ENCODE measurements at places on chromosomes 11 and 22.

GRCh38 chr11:130523609-130524008 is 75.2 kb downstream of the ADAMTS15 start:
- DNase-seq = no peak

GRCh38 chr11:40287916-40288803 is 1171.3 kb downstream of the LRRC4C start:
- no peak for DNase-seq

DNA sequence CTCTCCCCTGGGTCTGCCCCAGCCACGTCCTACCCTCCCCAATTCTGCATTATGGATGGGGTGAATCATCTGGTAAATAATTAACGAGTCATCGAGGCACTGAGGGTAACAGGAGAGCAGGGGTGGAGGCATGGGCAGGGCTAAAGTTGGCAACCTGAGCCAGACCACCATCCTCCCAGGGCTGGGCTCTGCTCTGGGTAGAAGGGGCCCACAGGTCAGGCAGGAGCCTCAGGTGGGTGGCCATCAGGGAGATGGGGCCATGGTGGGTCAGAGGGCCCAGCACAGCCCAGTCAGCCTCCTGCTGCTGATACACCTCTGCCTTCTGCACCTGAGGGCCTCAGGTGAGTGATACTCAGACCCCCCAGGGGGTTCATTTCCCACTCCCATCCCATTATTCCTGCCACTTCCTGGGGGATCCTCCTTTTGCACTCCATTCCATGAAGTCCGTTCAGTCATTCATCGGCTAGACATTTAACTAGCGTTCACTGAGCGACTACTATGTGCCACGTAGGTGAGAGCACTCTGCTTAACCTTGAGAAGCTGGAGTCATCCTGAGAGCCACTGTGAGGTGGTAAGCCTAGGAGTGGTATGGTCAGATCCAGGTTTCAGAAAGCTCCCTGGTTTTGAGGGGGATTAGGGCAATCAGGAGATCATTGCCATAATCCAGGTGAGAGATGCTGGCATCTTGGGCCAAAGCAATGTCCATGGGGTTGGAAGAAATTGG is at the start of gene VSIG10L2:
VSIG10L2 (plus strand) TSS at position 248 of the 724 bp plus-strand sequence; CDS start at position 260, 12 bp downstream.
- DNase-seq = no peak

- peak; percentile 25 for DNase-seq
Observed at GRCh38 chr22:23088199-23088604, 17.9 kb downstream of the GNAZ start.

DNA sequence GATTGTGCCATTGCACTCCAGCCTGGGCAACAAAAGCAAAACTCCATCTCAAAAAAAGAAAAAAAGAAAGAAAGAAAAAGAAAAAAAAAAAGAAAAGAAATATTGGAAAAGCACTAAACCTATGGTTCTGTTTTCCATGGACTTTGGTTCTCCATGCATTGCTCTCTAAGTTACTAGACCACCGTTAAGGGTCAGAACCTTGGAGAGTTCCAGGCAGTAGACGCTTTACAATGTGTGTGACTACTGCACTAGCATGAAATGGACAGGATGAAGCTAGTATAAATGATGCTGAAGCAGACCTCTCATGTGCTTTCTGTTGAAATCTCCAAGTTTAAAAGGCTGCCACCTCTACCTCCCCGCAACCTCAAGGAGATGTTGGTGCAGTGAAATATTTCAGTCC is 63.5 kb downstream of the SIK2 start:
- no peak for DNase-seq

DNA sequence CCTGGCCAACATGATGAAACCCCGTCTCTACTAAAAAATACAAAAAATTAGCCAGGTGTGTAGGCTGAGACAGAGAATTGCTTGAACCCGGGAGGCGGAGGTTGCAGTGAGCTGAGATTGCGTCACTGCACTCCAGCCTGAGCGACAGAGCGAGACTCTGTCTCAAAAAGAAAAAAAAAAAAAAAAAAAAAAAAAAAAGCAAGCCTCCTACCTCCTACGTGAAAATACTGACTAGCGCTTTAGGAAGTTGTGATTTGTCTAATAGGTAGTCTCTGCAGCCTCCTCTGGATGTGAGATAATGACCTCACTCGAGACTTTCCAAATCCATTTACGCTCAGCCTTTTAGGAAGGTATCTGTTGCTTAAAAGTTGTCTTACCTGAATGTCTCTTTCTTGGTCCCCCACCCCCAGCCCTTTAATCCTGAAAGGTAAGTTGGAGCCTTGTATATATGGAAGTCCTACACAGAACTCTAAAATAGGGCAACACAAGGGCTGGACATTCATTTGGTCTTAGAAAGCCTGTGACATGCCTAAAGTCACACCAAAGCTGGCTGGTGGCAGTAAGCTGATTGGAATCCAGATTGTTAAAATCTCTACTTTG is 5.5 kb downstream of the SEPTIN3 start:
- DNase-seq = no peak

GRCh38 chr11:67542169-67542568 is 18.9 kb upstream of the CABP2 start:
- DNase-seq = no peak

- no peak for DNase-seq
Observed at GRCh38 chr11:82906236-82906635, 4.7 kb downstream of the DDIAS start.

DNA sequence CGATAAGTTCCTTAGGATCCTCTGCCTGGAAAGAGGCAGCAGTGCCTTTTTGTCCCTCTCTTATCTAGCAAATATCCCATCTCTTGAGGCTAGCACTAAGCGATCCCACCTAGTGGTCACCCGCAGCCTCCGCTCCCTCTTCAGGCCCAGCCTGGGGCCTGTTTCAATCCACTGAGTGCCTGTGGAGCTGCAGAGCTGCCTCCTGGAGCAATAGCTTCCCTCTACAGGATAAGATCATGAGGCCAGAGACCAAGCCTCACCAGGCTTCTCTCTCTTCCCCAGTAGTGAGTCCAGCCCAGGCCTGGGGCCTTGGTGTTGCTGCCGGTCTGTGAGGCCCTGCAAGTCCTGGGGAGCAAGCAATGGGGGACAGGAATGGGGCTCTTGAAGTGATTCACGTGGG is 65.8 kb downstream of the SLC22A12 start:
- DNase-seq = no peak

GRCh38 chr11:107293677-107294344 is 163.8 kb downstream of the CWF19L2 start:
- no peak for DNase-seq

DNA sequence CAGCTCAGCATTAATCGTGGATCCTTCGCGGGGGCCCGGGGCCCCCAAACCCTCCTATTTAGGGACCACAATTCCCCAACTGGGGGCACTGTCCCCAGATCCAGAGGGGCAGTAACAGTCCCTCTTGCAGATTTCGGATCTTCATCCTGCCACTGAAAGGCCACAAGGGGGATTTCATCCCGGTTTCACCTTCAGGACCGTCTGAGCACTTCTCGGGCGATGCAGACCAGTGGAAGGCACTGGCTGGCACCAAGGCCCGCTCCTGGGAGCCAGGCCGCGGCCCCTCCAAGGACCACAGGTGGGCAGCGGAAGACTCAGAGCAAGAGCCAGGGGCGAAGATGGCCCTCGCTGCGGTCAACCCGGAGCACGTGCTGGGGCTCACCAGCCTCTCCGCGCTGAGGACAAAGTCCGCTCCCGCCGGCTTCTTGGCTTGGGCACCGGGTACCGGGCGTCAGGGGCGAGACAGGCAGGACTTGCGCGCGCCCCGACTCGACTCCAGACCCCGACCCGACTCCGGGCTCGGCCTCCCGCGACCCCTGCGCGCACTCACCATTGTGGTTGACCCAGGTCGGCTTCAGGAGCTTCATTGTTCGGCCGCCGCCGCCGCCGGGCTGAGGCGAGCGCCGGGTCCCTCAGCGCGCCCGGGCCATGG is 517 bp downstream of the HIRA start:
- DNase-seq = peak; percentile 35

DNA sequence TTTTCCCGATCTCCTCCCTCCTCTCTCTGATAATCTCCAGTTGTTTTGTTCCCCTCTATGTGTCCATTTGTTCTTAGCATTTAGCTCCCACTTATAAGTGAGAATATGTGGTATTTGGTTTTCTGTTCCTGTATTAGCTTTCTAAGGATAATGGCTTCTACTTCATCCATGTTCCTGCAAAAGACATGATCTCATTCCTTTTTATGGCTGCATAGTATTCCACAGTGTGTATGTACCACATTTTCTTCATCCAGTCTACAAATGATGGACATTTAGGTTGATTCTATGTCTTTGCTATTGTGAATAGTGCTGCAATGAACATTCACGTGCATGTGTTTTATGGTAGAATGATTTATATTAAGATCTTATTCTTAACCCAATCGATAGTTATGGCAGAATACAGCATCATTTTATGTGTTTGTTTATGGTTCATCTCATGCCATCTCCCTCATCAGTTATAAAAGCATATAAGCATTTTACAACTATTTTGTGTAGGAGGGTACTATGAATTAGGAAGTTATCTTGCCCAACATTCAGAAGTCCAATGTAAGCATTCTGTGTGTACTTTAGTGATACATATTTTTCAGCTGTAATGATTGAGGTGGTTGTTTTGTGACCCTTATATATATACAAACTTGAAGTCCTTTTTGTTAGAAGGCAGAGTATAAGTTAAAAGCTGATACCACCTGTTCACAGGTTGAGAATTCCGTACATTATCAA is 3.2 kb downstream of the MS4A3 start:
- no peak for DNase-seq

GRCh38 chr22:36833073-36833472 is 16.2 kb upstream of the PVALB start:
- no peak for DNase-seq

DNA sequence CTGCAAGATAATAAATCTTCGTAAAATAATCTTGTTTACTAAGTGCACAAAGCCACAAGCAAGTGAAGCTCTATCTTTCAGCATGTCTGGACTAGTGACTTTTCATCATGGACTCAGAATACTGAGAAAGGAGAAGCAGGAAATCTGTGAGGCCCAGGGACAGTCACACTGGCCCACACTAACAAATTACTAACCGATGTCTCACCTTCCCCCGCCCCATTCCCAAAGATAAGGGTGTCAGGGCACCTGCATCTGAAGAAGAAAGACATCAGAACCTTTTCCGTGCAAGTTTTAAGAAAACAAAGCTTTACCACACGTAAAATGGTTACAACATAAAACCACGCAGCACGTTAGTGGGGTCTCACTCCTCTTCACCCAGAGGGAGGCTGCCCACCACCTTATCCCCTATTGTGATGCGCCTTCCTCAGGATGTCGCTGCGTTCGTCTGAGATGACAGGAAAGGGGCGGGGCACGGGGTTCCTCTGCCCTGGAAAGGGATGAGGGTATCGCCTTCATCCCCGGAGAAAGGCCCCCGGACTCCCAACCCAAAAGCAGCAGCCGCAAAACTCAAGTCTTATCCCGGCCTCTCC is 616 bp downstream of the BTBD10 start:
- DNase-seq = peak; percentile 72

DNA sequence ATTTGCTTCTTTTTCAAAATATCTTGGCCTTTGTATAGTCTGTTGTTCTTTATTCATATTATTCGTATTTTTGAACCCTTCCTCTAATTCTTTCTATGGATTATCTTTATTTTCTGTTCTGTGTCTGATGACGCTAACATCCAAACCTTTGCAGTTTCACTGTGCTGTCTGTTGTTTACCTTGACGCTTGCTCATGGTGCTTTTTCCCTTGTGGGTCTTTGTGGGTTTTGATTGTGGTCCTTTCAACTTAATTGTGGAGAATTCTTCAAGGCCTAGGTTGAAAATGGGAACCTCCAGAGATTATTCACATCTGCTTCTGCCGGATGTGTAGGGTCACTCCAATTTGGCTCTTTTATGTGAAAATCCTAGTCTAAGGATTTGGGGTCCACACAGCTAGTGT is 34.6 kb downstream of the PARVG start:
- no peak for DNase-seq

- no peak for DNase-seq
Observed at GRCh38 chr11:1084561-1085439, 10.1 kb downstream of the MUC2 start.

- no peak for DNase-seq
Observed at GRCh38 chr11:2926611-2927051, 2.6 kb downstream of the PHLDA2 start.

- peak; percentile 55 for DNase-seq
Observed at GRCh38 chr11:125871391-125872137, 15.9 kb upstream of the HYLS1 start.

GRCh38 chr22:41544671-41545476 is 604 bp upstream of the POLR3H start:
- DNase-seq = peak; percentile 41

DNA sequence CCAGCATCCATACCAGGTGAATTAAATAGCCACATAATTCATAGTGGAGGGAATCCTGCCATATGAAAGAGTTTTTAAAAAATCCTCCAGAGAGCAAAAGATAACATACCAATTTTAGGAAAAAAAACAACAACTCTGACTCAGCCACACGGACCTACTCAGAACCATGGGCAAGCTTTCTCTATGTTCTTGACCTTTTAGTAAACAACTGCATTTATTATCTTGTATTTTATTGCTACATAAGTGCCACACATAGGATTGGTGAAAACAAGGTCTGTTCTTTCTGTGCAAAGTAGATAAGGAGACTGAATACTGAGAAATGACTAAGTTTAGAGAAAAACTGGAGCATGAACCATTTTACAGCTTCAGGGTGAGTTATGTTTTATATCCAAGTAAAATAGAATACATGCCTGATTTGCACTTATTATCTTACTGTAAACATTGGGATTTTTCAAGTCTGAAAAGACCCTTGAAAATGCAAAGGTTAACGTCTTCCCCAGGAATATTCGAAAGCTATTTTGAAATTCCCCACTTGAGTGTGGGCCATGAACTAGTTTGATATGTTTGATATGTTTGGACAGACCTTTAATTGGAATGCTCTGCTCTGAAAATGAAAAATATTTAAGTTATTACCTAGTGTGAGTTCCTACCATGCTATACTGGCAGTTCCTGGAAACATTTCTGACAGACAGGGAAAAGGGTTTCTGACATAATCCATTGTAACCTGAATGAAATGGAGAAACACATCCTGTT is 89.5 kb upstream of the DDI1 start:
- no peak for DNase-seq

- no peak for DNase-seq
Observed at GRCh38 chr11:96303980-96304379, 39.0 kb downstream of the MAML2 start.

GRCh38 chr11:128868841-128869671 is 2.0 kb upstream of the KCNJ1 start:
- peak; percentile 28 for DNase-seq

DNA sequence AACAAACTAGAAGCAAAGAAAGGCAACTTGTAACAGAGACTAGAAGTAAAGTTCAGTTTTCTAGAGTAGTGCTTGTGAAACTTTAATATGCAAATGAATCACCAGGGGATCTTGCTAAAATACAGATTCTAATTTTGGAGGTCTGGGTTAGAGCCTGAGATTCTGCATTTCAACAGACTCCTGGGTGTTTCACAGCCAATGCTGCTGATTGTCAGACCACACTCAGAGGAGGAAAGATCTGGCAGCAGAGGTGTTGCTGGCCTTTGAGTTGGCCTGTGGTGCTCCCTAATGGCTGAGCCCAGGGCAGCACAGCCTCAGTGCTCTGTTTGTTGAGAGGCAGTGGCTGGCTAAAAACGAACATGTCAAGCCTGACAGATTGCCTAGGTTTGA is 5.4 kb downstream of the CRY2 start:
- no peak for DNase-seq

Data from activated CD4-positive, alpha-beta T cell treated with anti-CD3 and anti-CD28 coated beads for 48 hours (primary cell).